ENCODE measurements at places on chromosomes 3 and 15.

GRCh38 chr3:14521611-14522010, 18.5 kb downstream of the GRIP2 start:
- DNase-seq, result no peak

GRCh38 chr3:167913219-167913835, 177.8 kb downstream of the SERPINI1 start:
- no peak for DNase-seq

GRCh38 chr15:28129231-28129848, 30.2 kb upstream of the OCA2 start:
- no peak for DNase-seq

DNA sequence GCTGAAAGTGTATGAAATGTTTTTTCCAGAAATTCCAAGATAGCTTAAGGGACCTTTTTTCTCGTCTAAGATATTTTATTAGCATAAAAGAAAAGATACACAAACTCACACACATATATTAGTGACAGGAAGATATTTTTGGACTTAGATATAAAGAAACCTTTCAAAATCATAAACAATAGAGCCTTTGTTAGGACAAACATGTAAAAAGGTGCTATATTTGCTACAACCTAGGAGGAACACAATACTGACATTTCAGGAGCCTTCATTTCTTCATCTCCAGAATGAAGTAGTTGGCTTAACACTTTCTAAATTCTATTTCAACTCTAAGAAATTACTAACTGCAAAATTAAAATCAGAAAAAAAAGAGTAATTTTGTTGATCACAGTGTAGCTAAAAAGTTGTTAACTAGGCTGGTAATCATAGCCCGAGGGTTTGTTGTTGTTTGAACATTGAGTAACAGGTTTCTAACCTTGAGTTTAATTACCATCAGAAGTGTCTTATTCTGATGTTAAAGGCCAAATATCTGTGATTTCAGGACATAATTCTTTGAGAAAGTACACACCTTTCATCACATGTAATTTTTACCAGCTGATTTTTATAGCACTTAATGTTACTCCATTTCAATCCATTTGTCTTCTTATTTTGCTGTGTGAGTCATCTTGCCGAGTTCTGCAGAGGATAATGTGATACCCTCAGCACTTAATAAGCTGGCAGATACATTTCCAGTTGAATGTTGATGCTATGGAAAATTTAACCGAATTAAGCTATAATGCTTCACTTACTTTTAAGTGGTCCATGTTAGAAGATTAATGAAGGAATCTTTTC, 97.3 kb downstream of the MBNL1 start:
- no peak for DNase-seq

- no peak for DNase-seq
Observed at GRCh38 chr3:170632780-170633179, 46.9 kb upstream of the SLC7A14 start.

DNA sequence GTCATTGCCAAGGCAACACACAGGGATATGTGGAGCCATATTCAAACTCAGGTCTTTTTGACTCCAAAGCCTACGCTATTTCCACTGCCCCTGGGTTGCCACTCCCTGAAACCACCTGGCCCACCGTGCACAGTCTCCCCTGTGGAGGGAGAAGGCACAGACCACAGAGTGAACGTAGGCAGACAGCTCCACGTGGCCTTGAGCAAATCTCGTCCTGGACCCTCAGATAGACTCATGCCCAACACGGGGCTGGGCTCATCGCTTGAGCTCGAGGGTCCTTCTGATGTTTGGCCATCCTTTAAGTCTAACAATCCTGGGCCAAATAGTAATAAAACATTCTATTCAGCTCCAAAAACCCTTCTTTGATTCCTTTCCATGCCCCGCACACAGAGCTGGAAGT, 72.0 kb downstream of the CPN2 start:
- DNase-seq, result no peak

Data from hindlimb muscle (tissue), 1 donor.